ENCODE measurements at places on chromosomes 7 and 10. TPM values are rescaled to one million over a fixed set of nuclear protein-coding genes. Genes with fewer than 3 reads are reported as not detected.

FAM180A gene
- 2.1 TPM for total RNA-seq

ITGA8 gene
- 22.5 TPM for total RNA-seq

STEAP4 gene
- total RNA-seq, result 108 TPM

SLC25A13 gene
- total RNA-seq, result 40.8 TPM

SPAM1 gene
- not detected for total RNA-seq

GRCh38 chr10:105195831-105196230, 554.7 kb downstream of the SORCS3 start:
- DNase-seq, result peak; percentile 32

- no peak for DNase-seq
These were observed 39.1 kb downstream of the VOPP1 start for GRCh38 chr7:55533050-55533728.

- peak; percentile 86 for DNase-seq
These were observed 1.3 kb downstream of the FGFR2 start for GRCh38 chr10:121596689-121597503.

DNA sequence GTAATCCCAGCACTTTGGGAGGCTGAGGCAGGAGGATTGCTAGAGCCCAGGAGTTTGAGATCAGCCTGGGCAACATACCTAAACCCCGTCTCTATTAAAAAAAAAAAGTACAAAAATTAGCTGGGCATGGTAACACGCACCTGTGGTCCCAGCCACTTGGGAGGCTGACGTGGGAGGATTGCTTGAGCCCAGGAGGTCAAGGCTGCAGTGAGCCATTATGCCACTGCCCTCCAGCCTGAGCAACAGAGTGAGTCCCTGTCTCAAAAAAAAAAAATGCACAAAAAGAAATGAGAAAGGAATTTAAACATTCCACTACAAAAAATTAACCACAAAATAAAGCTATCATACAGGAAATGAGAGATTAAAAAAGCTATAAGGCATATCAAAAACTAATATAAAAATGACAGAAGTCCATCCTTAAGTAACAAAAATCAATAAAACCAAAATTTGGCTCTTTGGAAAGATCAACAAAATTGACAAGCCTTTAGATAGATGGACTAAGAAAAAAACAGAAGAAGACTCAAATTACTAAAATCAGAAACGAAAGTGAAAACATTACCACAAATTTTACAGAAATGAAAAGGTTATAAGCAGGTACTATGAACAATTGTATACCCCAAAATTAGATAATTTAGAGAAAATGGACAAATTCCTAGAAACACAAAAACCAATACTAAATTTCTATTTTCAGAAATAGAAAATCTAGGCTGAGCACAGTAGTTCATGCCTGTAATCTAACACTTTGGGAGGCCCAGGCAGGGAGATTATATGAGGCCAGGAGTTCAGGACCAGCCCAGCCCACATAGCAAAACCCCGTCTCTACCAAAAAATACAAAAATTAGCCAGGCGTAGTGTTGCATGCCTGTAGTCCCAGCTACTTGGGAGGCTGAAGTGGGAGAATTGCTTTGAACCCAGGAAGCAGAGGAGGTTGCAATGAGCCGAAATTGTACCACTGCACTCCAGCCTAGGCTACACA, 42.4 kb upstream of the NANOS1 start:
- DNase-seq, result no peak

GRCh38 chr7:33157311-33157710, 27.9 kb downstream of the BBS9 start:
- DNase-seq, result peak; percentile 4

DNA sequence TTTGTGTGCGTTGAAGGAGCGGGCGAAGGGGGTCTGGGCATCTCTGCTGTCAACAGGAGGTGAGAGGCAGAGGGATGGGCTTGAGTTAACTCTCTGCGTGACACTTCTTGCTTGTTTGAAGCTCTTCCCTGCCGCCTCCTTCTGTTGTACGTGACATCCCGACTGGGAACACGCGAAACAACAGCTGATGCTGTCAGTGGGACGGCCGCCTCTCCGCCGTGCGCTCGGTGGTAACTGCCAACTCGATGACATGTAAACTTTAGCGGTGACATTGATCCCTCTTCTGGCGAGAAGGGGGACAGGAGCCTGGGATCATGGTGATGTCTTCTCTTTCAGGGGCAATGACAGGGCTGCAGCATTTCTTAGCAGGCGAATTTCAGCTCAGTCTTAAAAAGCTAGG, 394.5 kb downstream of the TYW1 start:
- DNase-seq, result peak; percentile 21

DNA sequence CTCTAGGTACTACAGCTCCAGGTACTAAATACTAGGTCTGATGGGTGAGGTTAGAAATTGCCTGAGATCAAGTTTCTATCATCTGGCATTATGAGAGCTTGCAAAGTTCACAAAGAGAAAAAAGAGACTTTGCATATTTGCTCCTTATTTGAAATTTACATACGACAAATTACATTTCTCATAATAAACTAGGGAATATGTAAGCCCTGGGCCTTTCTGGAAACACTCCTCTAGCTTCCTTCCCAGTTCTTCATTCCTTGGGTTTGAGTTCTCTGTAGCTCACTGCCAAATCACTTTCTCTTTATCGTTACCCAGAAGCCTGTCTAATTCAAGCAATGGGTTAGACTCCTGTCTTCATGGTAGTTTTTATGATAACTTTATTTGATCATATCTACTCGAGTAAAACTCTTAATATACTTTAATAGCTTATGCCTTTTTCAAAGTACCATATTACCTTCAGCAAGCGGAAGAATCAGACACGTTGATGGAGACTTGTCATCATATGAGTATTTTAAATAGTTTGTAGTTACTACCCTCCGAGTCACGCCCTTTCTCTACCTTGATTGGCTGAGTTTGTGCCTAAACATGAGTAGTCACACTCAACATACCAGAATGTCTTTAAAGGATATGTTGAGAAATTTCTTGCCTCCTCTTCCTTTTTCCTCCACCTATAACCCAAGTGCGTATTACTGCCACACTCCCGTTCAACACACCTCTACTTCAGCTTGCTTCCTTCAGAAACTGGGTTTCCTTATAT, 150.5 kb downstream of the DKK1 start:
- no peak for DNase-seq

GRCh38 chr10:126119599-126119998, 223.2 kb downstream of the FANK1 start:
- DNase-seq, result no peak

DNA sequence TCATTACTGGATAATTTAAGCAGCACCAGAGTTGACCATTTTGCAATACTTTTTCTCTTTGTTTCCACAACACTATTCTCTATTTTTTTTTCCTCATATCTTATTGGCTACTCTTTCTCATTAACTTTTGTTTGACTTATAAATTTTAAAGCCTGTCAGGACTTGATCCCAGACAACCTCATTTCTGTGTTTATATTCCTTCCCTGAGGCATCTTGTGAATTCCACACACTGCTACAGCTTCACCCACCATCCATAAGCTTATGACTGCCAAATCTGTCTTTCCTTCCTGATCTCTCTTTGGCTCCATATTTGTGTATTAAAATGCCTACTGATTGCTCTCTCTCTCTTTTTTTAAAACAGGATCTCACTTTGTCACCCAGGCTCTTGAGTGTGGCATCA, 124.6 kb upstream of the MBL2 start:
- DNase-seq, result no peak

- DNase-seq, result no peak
These were observed 127.1 kb upstream of the AOAH start for GRCh38 chr7:36851382-36851781.

- peak; percentile 59 for DNase-seq
These were observed 593.1 kb downstream of the SORCS1 start for GRCh38 chr10:106571192-106571946.

DNA sequence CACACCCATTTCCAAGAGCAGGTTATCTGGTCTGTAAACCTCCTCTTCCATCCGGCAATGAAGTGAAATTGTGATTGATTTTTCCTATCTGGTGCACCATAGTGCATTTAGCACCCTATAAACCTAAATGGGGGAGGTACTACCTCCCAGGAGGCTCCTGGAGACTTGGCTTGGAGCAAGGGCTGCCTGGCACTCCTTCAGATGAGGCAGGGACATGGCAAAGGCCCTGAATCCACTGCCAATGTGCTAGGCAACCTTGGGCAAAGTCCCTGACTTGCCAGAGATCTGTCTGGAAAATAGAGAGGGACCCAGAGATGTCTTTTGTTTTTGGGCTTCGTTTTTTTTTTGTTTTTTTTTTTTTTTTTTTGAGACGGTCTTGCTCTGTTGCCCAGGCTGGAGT, 6.7 kb upstream of the GRID1 start:
- DNase-seq, result no peak

GRCh38 chr7:80520199-80520598, 8.3 kb upstream of the GNAT3 start:
- DNase-seq, result no peak

DNA sequence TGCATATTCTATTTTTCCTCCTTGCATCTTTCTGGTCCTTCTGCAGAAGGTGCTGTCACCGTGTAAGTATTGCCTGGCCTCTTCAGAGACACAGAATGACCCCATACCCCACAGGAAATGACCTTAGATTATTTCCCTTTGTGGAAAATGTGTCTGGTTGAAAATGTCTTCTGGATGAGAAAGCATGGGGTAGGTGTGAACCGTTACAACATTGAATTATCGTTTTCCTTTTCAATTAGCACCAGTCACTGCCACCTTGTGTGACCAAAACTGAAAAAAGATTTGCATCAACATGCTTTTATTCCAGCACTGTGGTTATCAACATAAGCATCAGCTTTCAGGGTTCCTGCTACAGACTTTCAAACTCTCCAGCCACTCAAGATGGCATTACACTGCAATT, 58.0 kb upstream of the CELF2 start:
- no peak for DNase-seq

GRCh38 chr10:52465202-52465601, 151.1 kb downstream of the DKK1 start:
- DNase-seq, result no peak

DNA sequence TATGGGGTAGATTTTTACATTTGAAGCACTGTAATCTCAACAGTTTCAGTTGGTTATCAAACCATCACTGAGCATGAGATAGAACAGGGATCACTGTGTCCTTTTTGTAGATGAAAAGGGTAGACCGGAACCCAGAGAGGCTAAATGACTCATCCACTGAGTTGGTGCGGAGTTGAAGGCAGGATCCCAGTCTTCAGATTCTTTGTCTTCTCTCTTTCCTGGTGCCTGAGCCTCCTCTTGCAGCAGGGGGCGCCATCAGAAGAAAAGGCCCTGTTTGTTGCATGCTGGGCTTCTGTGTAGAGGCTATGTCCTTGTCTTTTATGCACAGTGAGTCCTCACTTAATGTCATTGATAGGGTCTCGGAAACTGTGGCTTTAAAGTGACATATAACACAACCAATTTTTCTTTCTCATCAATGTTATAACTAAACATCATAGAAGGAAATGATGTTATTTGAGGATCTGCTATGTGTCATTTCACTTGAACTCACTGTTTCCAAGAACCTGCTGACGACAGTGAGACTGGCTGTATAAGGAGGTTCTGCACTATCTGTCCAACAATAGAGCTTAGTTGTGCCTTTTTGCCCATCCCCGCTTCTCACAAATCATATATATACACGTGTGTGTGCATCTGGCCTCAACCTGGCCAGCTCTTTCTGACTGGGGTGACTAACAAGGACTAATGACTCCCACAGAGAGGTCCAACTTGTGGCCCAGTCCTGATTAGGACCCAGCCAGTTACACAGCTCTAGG, 14.3 kb downstream of the ZNF282 start:
- no peak for DNase-seq

DNA sequence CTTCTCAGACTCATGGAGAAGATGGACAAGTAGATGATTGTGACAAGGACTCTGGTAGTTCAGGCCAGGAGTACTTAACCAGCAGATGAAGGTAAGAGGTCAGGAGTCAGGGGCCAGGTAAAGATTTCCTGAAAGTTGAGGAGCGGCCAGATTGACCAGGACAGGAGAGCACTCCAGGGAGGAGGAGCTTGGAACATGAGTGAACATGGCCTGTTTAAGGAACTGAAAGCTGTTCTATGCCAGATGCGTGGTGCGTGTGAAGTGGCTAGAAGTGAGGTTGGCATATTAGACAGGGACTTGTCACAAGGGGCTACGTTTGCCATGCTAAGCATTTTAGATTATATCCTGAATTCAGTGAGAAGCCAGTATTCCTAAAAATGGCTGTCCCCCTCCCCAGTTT, 157.2 kb downstream of the WNT2 start:
- DNase-seq, result no peak

DNA sequence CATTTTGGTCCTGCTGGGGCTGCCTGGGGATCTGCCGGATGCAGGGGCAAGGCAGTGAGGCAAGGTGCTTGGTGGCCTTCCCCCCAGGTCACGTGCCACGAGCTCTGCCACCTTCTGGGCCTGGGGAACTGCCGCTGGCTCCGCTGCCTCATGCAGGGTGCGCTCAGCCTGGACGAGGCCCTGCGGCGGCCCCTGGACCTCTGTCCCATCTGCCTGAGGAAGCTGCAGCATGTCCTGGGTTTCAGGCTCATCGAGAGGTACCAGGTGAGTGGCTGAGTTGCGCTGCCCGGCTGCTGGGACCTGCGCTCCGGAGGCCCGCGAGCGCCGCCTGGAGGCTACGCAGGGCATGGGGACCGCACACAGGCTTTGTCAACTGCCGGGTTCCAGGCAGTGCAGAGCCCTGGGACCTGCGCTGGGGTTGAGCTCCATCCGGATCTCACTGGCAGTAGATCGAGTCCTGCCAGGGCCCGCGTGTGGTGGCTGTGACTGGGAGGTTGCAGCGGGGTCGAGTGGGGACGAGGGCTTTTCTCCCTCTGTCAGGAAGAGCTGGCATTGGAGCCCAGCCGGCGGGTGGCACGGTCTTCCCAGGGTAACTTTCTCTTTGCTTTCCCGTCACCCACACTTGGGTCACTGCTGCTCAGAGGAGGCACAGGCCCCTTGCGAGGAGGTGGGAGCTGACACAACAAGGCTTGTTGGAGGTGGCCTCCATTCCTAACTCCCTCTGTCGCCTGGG, 21.7 kb downstream of the AMZ1 start:
- DNase-seq, result peak; percentile 73

GRCh38 chr10:31803606-31804351, 124.9 kb downstream of the ARHGAP12 start:
- no peak for DNase-seq

Data from lung (tissue), 17 donors.